Mesendoderm (in vitro differentiated cells): ENCODE measurements at places on chromosomes 4 and X.

GRCh38 chr4:129453524-129454200, 357.7 kb downstream of the C4orf33 start:
- DNase-seq = no peak

- DNase-seq = no peak
Observed at GRCh38 chrX:47802589-47802988, 34.1 kb upstream of the ZNF81 start.

DNA sequence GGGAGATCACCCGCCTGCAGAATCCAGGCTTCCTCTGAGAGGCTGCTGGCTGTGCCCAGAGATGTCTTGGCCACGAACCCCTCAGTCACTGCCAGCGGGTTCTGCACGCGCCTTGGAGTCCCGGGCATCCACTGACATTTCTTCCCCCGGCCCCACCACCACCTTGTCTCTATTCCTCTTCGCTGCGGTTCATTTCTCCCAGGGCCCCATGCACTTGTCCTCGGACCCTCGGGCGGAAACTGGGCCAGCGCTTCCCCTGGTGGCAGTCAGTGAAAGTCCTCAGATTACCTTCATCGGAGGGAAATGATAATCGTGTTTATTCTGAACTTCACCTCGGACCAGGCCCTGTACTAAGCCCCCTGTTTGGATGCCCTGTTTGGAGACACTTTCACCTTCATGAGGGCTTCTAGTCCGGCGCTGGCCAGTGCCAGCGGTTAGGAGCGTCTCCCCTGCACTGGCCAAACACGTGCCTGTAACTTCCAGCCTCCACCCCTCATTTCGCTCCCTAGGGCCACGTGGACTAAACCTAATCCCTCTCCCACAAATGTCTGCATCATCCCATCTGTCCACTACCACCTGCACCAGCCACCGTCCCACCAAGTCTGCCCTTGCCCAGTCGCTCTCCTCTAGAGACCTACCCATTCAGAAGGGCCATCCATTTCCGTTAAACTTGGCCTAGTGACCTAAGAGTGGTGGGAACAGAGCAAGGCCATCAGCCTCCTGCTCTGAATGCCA, 82.0 kb downstream of the DCTD start:
- DNase-seq = peak; percentile 23

GRCh38 chr4:60452266-60452665, 747.9 kb upstream of the ADGRL3 start:
- no peak for DNase-seq

DNA sequence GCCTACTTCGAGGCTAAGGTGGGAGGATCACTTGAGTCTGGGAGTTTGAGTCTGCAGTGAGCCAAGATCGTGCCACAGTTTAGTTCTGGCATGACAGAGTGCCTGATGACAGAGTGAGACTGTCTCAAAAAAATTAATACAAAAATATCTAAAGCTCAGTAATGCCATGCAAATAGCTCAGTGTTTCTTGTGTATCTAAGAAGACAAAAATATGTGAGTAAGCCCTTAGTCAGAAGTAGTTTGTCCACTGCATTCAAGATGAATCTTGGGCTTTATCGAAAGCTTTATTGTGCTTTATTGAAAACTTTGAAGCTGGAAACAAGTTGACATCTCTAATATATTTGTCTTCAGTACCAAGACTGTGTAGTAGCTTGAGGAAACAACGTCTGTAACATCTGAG, 115.9 kb downstream of the GPAT3 start:
- DNase-seq = no peak

GRCh38 chrX:13654116-13654515, 1.2 kb downstream of the TCEANC start:
- DNase-seq = no peak

DNA sequence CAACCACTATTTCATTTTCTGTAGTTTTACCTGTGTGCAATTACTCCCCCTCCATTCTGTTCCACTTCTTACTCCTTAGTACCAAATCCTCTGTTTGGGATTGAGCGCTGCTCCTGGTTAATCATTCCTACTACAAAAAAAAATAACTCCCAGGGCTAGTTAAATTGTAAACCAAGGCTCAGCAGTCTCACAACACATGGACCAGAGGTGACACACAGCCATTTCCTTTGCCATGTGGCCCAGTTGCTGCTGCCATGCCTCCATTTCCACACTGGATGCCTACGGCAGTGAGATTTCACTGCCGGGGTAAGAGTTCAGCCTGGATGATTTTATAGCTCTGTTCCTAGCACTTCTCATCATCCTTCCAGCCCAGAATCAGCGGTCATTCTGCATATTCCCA, 107.2 kb downstream of the AKAP4 start:
- DNase-seq = no peak

DNA sequence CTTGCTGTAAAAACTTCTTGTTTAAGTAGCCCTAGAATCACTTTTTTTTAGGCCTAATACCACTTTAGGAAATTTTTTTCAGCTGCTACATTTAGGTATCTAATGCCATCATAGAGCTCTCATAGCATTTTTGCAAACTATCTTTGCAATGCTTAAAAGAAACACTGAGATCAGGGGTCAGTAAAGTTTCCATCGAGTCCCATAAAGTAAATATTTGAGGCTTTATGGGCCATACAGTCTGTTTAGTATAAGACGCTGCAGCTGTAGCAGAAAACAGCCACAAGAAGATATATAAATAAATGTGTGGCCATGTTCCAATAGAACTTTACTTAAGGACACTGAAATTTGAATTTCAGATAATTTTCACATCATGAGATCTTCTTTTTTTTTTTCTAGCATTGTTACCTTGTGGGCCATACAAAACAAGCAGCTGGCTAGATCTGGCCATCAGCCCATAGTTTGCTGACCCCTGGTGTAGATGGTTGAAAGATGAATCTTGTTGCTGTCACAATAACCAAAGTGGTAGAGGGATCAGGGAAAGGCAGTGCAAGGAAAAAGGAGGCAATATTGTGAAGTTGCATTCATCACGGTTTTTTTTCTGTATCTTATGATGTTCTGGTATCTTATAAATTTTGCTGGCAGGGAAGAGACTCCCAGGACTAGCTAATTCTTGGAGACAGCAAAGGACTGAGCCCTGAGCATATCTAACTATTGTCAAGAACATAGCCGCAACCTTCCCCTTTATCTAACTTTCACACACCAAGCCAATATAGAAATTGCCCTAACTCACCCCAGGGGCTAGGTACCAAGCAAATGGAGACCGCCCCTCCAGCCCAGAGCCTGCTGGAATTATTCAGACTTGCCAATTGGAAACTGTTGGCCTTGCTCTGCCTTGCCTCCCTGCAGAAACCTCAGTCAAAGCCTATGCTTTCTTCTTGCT, 46.6 kb downstream of the RASGEF1B start:
- no peak for DNase-seq
